Heart right ventricle (tissue), 16 donors: ENCODE measurements at places on chromosomes 6 and 20. TPM values are rescaled to one million over a fixed set of nuclear protein-coding genes. Genes with fewer than 3 reads are reported as not detected.

GRCh38 chr6:85283436-85283835 is 166.4 kb upstream of the NT5E start:
- no peak for DNase-seq

The RNF217 gene
- 12.5 TPM for total RNA-seq

- no peak for DNase-seq
These were observed 437.6 kb downstream of the MAFB start for GRCh38 chr20:40251284-40251932.

DNA sequence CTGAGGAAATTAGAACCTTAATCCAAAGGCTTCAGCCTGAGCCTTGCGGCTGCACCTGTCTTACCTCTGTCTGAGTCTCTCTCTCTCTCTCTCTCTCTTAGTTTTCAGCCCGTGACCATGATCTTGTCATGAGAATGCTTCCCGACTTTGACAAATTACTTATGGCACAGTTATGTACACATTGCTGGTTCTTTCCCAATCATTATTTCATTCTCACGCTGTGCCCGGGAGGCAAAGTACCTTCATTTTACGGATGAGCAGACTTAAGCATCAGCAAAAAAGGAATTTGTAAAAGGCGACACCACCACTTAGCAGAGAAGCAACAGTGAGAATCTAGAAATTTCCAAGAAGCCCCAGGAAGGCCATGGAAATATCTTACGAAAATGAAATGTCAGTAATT is 54.6 kb downstream of the GMPR start:
- DNase-seq = no peak

DNA sequence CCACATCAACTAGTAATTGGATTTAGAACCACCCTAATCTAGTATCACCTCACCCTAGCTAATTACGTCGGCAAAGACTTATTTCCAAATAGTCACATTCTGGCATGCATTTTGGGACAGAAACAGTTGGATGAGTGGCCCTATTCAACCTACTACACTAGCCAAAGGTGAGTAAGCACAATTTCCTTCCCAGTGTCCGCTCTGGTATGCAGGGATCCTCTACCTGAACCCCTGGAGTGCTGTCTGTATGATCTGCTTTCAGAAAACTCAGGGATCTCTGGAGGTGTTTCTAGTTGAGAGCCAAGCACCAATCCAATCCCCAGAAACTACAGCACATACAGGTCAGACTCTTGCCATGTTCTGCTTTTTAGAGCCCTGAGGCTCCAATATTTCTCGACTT is 717.4 kb upstream of the MANEA start:
- DNase-seq = no peak

The ARMC2 gene
- 11.3 TPM for total RNA-seq

DNA sequence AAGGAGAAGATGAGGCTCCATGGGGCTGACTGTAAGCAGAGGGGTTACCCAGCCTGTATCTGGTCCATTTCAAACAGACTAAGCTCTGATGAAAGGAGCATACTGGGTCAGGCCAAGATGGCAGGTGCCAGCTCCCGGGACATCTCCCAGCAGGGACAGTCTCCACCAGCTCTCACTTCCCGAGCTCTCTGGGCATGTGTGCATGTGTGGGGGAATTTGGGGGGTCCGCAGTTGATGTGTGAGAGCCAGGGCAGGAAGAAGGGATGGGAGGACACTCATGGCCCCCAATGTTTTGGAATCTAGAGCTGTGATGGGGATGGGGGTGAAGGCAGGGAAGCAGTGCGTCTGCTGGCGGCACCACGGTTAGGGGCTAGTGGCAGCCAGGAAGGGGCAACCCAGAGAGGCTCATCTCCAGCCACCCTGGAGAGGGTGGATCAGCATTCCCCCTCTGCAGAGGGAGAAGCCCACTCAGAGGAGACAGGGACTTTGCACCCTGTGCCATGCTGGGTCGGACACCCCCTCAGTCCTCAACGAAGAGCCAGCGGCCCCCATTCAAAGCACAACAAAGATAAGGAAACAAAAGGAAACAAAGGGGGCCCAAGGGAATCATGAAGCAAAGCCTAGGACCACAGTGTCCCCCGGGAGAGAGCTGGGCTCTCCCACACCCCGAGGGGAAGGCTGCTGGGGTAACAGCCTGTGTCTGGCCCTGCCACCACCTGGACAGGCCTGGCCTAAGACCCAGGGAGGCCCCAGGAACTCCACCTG is 52.4 kb downstream of the DSTN start:
- DNase-seq = no peak

- DNase-seq = peak; percentile 88
These were observed 31.4 kb upstream of the MARCKS start for GRCh38 chr6:113825781-113826180.

- DNase-seq = no peak
These were observed 9.3 kb upstream of the ID4 start for GRCh38 chr6:19827903-19828302.

The OXT gene
- 0.56 TPM for total RNA-seq

GRCh38 chr6:23890543-23891227 is 235.3 kb upstream of the NRSN1 start:
- DNase-seq = no peak

DNA sequence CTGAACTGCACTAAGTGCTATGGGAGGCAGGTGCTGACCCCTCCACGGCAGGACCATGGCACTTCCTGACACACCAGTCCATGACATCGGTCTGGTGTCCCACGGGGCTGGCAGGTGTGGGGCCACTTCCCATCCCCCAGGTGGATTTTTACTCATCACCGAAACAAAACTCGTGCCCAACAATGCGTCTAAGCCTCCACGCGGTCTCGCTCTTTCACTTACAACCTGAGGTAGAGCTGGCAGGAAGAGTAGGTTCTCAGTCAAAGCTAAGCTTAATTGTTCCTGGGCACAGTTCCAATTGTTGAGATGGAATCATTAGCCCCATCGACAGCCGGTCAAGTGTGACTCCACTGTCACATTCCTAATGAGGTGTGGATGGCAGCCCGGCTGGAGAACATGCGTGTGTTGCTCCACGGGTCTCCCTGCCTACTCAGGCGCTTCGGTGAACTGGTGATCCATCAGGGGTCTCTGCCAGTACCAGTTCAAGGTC is 125.7 kb downstream of the SLC23A2 start:
- no peak for DNase-seq

DNA sequence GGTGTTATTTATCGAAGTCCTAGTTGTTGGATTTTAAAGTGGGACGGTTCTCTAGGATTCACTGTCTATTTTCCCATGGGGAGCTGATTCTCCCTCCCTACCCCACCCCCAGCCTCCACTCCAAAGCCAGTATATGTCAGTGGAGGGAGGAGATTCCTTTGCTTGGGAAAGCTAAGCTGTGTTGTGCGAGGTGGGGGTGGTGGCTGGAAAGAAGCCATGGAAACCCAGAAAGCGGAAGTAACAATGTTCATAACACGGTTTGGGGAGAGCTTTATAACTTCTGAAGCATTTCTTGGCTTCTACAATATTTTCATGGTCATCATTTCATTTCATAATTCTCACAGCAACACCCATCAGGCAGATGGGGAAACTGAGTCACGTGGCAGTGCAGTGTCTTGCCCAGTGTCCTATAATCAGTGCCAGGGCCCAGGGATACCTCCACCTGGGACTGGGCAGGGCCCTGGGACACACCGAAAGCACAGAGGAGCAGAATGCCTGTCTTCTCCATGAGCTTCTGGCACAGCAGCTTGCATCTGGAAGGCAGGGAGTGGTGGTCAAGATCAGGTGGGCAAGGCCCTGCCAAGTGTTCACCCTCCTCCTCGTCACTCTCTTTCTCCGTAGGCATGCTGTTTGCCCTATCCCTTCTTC is 4.5 kb downstream of the SUN5 start:
- no peak for DNase-seq

DNA sequence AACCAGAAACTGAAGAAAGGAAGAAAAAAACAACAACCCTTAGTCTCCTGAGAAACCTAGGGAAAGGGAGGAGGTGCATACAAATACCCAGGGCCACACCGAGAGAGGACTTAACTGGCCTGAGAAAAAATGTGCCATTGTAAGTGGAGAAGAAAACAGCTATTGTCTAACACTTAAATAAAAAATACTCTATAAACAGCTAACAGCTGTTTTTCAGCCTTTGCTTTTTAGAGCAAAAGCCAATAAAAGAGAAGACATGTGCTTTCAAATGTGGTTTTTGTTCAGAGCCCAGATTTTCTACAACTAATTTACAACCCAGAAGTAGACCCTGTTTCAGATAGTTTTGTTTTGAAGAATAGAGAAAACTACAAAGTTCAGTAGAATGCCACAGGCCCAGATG is 56.0 kb upstream of the SLC22A16 start:
- no peak for DNase-seq

DNA sequence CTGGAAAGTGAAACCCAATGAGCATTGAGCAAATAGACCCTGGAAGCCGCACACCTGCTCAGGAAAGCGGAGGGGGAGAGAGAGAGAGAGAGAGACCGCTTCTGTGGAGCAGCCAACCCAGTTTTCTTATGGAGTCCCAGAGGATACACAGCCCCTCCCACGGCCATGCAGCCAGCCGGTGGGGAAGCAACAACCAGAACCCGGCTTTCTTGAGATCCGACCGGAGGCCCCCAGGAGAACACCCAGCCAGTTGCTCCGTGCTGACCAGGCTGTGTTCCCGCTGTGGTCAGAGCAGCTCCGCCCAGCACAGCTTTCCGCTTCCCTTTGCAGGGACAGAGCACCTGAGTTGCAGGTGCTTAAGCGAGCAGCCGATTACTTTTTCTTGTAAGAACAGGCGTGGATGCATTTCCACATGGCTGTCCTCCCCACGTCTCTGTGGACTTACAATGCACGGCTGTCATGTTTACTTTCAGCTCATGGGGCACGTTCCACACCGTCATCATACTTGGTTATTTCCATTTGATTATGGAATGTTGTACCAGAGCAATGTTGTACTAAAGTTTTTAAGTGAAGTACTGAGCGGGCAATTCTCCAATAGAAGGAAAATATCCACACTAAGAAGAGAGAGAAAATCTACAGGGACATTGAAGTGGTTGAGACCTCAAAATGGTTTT is 381.9 kb downstream of the THBS2 start:
- DNase-seq = no peak

DNA sequence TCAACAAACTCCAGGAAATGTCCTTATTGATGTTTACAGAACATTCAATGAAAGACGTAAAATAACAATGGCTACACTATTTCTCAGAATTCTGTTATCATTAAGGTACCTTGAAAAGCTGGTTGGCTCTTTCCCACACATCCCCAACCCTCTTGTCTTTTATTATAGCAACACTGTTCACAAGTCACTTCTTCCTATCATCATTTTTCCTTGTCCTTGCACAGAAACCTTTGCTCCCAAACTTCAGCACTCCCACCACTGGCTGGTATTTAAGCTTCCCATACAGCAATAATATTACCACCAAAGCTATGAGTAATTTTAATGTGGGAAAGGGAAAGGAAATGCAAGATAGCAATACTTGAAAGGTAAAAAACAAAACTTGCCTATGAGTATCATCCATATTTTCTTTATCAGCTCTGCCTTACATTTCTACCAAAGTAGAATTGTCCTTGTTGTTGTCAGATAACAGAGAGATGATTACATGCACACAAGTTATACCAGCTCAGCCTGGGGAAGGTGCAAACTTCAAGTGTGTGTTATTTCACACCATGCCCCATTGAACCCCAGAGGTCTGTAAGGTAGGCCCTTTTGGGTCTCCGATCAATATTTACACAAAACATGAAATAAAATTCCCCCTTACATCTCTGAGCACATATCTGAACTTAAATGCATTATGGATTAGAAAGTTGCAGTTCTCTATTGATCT is 32.2 kb downstream of the ARHGAP18 start:
- no peak for DNase-seq

The TSHZ2 gene
- 6.0 TPM for total RNA-seq

DNA sequence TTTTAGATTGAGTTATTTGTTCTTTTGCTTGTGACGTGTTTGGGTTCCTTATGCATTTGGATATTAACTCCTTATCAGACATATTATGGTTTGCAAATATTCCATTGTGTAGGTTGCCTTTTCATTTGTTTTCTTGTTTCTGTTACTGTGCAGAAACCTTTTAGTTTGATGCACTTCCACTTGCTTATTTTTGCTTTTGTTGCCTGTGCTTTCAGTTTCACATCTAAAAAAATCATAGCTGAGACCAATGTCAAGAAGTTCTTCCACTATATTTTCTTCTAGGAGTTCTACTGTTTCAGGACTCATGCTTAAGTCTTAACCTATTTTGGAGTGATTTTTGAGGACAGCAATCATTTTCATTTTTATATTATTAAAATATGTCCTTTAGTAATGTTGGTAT is 113.5 kb downstream of the EPM2A start:
- DNase-seq = no peak

DNA sequence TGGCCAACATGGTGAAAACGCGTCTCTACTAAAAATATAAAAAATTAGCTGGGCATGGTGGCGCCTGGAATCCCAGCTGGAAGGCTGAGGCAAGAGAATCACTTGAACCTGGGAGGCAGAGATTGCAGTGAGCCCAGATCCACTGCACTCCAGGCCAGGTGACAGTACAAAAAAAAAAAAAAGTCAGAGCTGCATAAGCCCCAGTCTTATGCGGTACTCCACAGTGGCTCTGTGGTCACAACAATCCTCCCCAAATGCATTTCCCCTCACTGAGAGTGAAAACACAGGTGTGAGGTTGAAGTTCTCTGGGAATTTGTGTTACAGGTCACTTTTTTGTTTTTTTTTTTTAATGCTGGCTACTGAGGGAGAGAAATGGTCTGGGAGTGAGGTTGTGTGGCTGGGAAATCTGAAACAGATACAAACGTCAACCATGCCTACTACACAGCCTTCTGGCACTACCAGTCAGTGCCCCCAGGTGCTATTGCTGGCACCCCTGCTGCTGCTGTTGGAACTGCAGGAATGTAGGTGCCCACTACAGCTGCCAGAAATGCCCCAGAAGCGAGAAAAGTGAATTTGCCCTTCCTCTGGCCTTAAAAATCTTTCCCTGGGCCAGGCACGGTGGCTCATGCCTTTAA is 5.7 kb downstream of the MRPS26 start:
- DNase-seq = no peak

The LCA5 gene
- total RNA-seq = 2.4 TPM

DNA sequence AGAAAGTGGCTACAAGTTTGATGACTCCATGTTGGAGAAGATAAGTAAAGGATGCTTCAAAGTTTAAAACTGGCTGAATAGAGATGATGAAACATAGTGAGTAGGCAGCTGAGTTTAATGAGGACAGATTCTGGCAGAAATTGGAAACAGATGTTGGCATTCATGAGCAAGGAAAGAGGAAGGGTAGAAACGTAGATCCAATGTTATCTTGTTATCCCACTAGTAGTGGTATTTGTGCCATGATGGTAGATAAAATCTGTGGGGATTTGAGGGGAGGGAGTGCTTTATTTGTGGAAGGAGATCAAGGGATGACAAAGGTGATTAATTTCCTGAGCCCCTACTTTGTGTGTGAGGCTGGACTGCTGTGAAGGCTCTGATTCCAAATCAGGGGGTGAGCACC is 69.5 kb downstream of the MRAP2 start:
- DNase-seq = no peak

DNA sequence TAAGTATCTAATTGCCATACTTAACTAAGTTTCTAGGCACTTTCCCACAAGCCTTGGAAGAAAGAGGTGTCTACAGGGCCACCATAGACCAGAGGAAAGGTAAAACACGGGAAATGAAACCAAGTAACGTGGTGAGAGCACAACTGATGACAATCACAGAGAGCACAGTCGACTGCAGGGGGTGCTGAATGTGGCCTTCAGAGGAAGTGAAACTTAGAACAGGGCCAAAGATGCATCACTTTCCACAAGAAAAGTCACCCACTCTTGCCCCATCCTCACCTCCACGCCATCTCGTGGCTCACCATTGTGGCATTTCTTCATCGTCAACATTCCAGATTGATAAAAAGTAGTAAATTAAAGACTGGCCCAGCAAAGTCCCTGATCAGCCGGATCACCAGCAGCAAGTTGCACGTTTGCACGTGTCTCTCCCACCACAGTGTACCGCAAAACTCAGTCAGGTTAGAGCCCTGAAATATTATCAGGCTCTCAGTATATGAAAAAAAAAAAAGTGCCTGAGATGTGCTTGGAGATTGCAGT is 31.4 kb downstream of the HIVEP2 start:
- DNase-seq = no peak
